ENCODE measurements at places on chromosomes 5 and 9. TPM values are rescaled to one million over a fixed set of nuclear protein-coding genes. Genes with fewer than 3 reads are reported as not detected.

Gene ENTREP1
- 41.9 TPM for polyA plus RNA-seq

Gene ZCCHC9
- 27.2 TPM for polyA plus RNA-seq

Gene CNTFR
- polyA plus RNA-seq: 44.9 TPM

Gene EGFLAM
- polyA plus RNA-seq: 46.6 TPM

Gene MYMK
- 58.2 TPM for polyA plus RNA-seq

Gene ODF2
- 25.0 TPM for polyA plus RNA-seq

Gene OR1L4
- polyA plus RNA-seq: not detected

Gene DNM1
- polyA plus RNA-seq: 53.3 TPM

Gene FRRS1L
- polyA plus RNA-seq: 1.4 TPM

DNA sequence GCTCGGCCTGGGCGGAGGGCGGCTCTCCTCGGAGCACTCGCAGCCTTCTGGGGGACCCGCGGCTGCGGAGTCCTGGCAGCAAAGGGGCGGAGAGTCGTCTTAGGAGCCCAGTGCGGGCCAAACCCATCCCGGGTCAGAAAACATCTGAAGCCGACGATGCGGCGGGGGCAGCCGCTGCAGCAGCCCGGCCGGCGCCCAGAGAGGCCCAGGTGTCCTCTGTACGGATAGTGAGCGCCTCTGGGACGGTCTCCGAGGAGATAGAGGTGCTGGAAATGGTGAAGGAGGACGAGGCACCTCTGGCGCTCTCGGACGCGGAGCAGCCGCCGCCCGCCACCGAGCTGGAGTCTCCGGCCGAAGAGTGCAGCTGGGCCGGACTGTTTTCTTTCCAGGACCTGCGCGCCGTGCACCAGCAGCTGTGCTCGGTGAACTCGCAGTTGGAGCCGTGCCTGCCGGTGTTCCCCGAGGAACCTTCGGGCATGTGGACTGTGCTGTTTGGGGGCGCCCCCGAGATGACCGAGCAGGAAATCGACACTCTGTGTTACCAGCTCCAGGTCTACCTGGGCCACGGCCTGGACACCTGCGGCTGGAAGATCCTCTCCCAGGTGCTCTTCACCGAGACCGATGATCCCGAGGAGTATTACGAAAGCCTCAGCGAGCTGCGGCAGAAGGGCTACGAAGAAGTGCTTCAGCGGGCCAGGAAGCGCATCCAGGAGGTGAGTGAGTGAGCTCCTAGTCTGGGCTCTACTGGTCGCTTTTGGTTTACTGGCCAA, 1.2 kb downstream of the JMY start:
- no peak for DNase-seq

- no peak for DNase-seq
Measured at GRCh38 chr9:79193501-79194223, 378.1 kb upstream of the TLE4 start.

GRCh38 chr9:35616681-35617459, 1.3 kb downstream of the CD72 start:
- no peak for DNase-seq

GRCh38 chr9:77177143-77177893, at the start of gene VPS13A:
Gene VPS13A, plus strand, starts transcription at chr9:77177534. Its CDS starts 171 bp downstream, at chr9:77177705.
- peak; percentile 67 for DNase-seq

DNA sequence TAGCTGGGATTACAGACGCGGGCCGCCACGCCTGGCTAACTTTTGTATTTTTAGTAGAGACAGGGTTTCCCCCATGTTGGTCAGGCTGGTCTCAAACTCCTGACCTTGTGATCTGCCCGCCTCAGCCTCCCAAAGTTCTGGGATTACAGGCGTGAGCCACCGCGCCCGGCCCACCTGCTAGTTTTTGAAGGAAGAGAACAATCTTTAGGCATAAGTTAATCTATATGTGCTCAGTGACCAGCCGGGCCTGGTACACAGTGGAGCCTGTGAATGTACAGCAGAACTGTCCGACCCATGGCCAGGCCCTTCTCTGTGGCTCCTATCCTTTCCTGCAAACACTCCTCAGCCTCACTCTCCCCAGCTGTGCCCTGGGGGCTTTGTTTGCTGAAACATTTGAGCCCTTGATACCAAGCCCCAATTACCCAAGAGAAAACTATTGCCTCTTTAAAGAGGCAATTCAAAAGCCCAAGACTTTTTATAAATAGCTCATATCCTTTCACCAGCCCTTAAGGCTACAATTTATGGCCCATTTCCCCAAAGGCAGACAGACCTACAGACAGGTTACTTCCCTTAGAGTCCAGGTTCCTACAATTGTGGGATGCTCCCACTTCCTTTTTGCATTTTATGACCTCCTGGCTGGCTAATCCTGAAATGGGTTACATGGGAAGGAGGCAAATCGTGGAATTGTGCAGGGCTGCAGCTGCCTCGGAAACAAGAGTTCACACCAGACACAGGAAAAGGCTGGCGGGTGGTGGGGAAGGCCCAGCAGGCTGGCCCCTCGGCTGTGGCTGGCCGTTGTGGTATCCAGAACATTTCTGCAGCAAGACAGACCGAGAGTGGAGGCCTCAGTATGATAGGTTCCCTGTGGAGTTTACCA, 37.5 kb downstream of the SPRY4 start:
- DNase-seq: no peak

DNA sequence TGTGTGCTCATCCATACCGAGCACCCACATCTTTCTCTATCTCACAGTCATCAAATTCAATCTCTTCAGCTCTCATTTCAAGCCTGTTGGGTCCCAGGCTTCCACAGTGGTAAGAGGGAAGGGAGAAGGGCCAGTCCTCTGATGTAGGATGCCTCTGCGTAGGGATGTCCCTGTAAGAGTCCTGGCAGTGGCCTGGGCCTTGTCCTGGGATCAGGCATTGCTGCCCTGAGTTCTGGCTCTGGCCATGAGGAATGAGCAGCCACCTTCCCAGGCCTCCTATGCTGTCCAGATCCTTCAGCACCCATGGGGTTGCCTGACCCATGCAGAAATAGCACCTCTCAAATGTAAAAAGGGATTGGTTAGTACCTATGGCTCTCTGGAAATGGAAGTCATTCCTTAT, 121.2 kb downstream of the EFNA5 start:
- DNase-seq: no peak

GRCh38 chr5:78001197-78001596, 225.1 kb upstream of the TBCA start:
- DNase-seq: no peak

GRCh38 chr9:76893395-76893932, 12.4 kb downstream of the PRUNE2 start:
- no peak for DNase-seq

- no peak for DNase-seq
Measured at GRCh38 chr5:113804264-113804663, 290.8 kb downstream of the YTHDC2 start.

GRCh38 chr9:16333691-16334090, 536.8 kb downstream of the BNC2 start:
- no peak for DNase-seq

GRCh38 chr5:80076131-80077050, 41.2 kb downstream of the THBS4 start:
- no peak for DNase-seq

- no peak for DNase-seq
Measured at GRCh38 chr5:51582871-51583394, 199.7 kb downstream of the ISL1 start.

GRCh38 chr9:114374936-114375335, 12.8 kb downstream of the AKNA start:
- no peak for DNase-seq

DNA sequence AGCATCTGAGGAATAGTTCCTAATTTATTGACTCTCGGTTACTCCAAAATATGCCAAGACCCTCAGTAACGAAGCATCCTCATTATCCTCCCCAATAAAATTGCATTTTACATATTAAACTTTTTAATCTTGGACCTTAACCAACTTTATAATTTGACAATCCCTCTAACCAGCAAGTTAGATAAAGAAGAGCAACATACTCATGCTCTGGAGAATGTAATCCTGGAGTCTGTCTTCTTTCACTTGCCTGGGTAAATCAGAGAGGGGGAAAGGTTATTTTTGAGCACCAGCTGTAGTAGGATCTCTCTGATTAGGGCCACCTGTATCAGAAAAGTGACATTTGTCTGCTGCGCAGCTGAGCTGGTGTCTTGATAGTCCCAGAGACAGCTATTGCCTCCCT, 59.8 kb downstream of the NDFIP1 start:
- DNase-seq: no peak

GRCh38 chr5:83000428-83000827, 76.8 kb downstream of the TMEM167A start:
- no peak for DNase-seq

GRCh38 chr5:135112008-135112725, 78.1 kb upstream of the PITX1 start:
- DNase-seq: peak; percentile 46

DNA sequence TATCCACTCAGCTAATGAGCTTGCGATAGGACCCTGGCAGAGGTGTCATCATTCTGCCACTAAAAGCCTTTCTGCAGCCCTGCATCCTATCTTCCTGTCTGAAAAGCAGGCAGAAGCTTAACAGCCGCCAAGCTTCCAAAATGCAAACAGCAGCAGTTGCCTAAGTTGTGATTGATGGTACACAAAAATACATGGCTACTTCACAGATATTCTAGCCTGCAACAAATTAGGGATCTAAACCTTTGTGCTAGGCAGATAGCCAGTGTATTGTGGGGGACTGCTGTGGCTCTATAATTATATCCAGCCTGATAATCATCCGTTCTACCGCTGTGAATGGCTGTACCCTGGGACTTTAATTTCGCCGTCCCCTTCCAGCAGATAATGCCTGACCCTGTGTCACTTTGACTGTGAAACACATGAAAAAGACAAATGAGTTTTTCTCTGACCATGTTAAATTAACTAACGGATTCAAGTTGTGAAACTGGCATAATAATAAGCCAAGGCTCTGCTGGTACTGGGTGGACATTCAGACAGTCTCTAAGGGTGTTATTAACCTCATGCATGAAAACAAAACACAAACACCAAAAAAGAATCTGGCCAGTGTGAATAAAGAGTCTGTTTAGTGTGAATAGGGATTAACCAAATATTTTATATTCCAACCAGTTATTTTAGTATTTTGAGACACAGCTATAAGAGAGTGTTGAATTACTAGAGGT, 45.9 kb downstream of the SEMA6A start:
- no peak for DNase-seq

DNA sequence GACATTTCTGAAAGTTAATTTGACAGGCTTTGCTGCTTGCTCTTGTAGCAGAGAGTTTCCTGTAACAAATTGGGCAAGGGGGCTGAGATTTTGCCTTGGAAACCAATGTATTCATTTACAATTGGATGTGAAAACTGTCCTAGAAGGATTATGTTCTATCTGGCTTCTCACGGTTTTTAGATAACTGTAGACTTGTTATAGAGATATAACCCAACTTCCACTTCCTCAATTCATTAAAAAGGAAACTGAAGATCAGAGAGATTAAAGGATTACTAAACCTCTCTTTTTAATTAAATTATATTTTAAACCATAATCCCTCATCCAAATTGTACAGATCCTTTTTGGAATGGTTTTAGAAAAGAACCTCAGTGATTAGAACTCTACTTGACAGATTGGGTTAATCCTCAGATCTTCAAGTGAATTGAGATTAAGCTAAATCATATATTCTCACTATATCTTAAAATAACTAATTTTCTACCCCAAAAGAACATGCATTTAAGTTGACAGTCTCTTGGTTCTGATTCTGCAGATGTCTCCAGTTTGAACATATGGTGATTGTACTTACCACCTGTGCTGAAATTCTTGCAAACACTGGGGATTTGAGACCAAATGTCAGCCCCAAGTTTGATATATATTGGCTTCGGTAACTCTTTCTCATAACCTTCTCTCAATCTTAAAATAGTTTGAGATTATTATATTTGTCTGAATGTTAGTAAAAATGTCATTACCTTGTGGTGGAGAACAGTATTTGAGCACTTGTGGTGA, 130.1 kb upstream of the C9orf72 start:
- DNase-seq: no peak

- no peak for DNase-seq
Measured at GRCh38 chr9:8917956-8918739, 1118.6 kb upstream of the DMAC1 start.

GRCh38 chr5:154101184-154101583, 62.4 kb downstream of the MFAP3 start:
- no peak for DNase-seq

DNA sequence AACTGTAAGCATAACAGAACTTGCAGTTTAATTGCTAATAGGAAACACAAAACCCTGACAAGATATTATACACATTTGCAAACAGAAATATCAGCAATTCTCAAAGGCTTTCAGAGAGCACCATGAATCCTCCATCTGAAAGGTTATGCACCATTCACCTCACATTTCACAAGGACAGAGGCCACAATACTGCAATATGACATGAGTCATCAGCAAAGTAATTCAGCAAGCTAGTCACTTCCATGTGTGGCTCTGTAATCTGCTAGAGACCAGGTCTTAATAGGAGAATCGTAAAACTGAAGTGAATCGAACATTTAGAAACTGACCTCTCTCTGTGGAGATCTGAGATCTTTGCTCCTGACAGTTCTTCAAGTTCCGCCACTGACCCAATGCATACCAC, 28.3 kb downstream of the IARS1 start:
- no peak for DNase-seq
